ENCODE measurements at places on chromosomes 4 and X. TPM values are rescaled to one million over a fixed set of nuclear protein-coding genes. Genes with fewer than 3 reads are reported as not detected.

Gene MAGED4
- total RNA-seq, result 63.0 TPM

Gene FAM184B
- total RNA-seq, result 1.9 TPM

Gene FRMD7
- total RNA-seq, result not detected

Gene FABP2
- not detected for total RNA-seq

Gene NALF2
- 2.2 TPM for total RNA-seq

Gene HAND2
- total RNA-seq, result not detected

Gene ARX
- total RNA-seq, result 7.6 TPM

Gene CRMP1
- total RNA-seq, result 101 TPM

Gene CPZ
- 0.36 TPM for total RNA-seq

Gene HMX1
- total RNA-seq, result 1.3 TPM

Gene TMEM131L
- 4.9 TPM for total RNA-seq

Gene UGT8
- 27.5 TPM for total RNA-seq

Gene NEXMIF
- total RNA-seq, result 18.0 TPM

Gene NHS
- 13.4 TPM for total RNA-seq

Gene LPAR4
- total RNA-seq, result 1.9 TPM

Gene VCX2
- total RNA-seq, result not detected

Gene CT55
- total RNA-seq, result 0.69 TPM

Gene TRIM60
- total RNA-seq, result not detected

Gene TMEM31
- total RNA-seq, result not detected

Gene SHISA3
- 1.9 TPM for total RNA-seq

Gene CPLX1
- 302 TPM for total RNA-seq

Gene ASB12
- not detected for total RNA-seq

Gene LINC00632
- total RNA-seq, result 8,114 TPM

Gene GABRQ
- total RNA-seq, result 1.1 TPM

Gene NUP54
- 41.7 TPM for total RNA-seq

Gene FOXR2
- total RNA-seq, result not detected

Gene SMR3B
- not detected for total RNA-seq

Gene PAGE4
- not detected for total RNA-seq

Gene SPACA5
- not detected for total RNA-seq

Gene KCNIP4
- total RNA-seq, result 121 TPM

Gene GLRB
- total RNA-seq, result 76.1 TPM

Gene TEX11
- total RNA-seq, result not detected

Gene FAM50A
- total RNA-seq, result 64.0 TPM

Gene SLC4A4
- 101 TPM for total RNA-seq

Gene TMPRSS11A
- not detected for total RNA-seq

Gene SAGE1
- 0.41 TPM for total RNA-seq

Gene PDE5A
- total RNA-seq, result 2.9 TPM

Gene RIBC1
- 1.3 TPM for total RNA-seq

Gene HMGN5
- total RNA-seq, result 16.3 TPM

Gene TAF9B
- 31.6 TPM for total RNA-seq

Gene ATOH1
- total RNA-seq, result not detected

Gene CTAG2
- not detected for total RNA-seq

Gene TNMD
- not detected for total RNA-seq

Gene BTK
- 4.9 TPM for total RNA-seq

Gene XAGE2
- not detected for total RNA-seq

Gene IL15
- 0.32 TPM for total RNA-seq

Gene MRFAP1L1
- 98.5 TPM for total RNA-seq

Gene AFM
- not detected for total RNA-seq

Gene TKTL2
- 0.25 TPM for total RNA-seq

Gene DSPP
- total RNA-seq, result not detected

Gene TAF7L
- total RNA-seq, result 0.73 TPM

Gene GLRA2
- total RNA-seq, result 1.4 TPM

Gene NR0B1
- total RNA-seq, result not detected

Gene NOX1
- not detected for total RNA-seq

Data from dorsolateral prefrontal cortex (tissue), 122 donors.